ENCODE measurements at places on chromosomes 5 and 9.

DNA sequence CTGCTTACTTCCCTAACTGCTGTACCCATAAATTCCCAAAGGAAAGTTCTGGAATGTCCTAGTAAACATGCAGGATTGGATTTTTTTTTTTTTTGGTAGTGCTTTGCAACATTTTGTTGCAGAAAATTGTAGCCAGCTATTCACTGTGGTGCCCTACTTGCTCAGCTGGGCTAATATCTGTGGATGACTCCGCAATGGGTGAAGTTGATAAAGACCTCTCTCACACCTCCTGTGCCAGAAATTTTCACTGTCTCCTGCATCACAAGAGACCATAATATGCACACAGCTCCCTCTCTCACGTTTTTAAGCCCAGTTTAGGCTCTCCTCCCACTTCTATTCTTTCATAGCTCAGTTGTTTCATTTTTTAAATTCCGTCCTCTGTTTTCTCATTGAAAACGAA lies 136.5 kb upstream of the C6 start:
- DNase-seq = no peak

DNA sequence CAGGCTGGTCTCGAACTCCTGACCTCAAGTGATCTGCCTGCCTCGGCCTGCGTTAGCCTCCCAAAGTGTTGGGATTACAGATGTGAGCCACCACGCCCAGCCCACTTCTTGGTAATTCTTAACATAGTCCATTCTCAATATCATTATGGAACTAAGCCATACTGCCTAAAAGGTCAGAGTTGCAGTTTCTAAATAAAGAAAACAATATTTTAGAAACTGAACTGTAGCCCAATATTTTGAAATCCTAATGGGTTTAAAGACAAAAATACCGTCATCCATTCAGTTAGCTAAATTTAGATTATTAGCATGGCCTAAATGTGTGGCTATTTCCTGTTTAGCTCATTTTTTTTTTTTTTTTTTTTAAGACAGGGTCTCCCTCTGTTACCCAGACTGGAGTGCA lies 99.5 kb downstream of the USP20 start:
- DNase-seq = no peak

DNA sequence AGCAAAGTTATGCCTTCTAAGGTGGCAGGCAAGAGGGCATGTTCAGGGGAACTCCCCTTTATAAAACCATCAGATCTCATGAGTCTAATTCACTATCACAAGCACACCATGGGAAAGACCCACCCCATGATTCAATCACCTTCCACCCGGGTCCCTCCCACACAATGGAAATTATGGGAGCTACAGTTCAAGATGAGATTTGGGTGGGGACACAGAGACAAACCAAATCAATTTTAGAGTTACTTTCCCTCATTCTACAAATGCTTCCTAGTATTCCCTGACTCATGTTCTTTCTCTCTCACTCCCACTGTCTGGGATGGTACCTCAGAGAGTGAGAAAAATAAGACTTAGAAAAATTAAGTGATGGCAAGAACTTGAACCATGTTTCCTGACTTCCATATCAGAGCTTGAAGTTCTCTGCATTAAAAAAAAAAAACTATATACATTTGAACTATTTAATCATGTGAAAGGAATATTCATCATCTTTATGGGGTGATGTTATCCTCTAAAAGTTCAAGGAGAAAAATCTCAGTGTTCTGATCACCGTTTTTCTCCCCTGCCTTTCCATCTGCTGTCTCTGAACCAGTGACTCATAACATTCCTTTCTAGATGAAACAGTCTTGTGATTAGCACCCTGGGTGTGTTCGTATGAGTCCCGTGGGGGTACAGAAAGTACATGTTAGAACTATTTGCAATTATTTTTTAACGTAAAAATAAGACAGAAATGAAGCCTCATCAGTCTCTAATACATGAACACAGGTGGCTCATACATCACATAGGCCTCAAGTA lies 282.9 kb downstream of the SLF1 start:
- DNase-seq = peak; percentile 68

- no peak for DNase-seq
Observed at GRCh38 chr9:100759215-100759614, 181.3 kb downstream of the CAVIN4 start.

DNA sequence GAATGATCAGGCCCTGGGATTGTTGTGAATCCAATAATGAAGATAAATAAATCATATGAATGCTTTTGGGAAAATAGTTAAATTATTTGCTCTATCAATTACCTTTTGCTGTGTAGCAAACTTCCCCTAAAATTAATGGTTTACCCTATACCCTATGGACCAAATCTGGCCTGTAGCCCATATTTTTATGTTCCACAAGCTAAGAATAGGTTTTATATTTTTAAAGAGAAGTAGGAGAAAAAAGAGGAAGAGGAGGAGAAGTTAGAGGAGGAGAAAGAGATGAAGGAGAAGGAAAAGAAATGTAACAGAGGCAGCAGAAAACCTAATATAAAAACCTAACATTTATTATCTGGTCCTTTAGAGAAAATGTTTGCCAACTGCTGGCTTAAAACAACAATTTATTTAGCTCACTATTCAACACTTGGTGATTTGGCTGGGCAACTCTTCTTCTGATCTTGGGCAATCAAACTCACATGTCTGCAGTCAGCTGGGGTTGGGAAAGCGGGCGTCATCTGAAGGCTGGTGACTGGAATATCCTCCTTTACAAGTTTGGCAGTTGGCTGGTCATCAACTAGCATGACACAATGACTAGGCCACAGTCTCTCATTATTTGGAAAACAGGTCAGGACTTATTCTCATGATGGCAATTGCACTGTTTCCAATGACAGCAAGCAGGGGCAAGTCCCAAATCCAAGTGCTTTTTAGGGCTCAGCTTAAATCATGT lies 522.9 kb downstream of the RASEF start:
- no peak for DNase-seq

- no peak for DNase-seq
Observed at GRCh38 chr9:83280790-83281189, 217.8 kb upstream of the RASEF start.

- DNase-seq = no peak
Observed at GRCh38 chr5:154482528-154483449, 4.8 kb upstream of the HAND1 start.

- DNase-seq = no peak
Observed at GRCh38 chr9:27212621-27213020, 84.3 kb downstream of the EQTN start.

- DNase-seq = no peak
Observed at GRCh38 chr9:33437898-33438297, 9.5 kb downstream of the AQP3 start.

DNA sequence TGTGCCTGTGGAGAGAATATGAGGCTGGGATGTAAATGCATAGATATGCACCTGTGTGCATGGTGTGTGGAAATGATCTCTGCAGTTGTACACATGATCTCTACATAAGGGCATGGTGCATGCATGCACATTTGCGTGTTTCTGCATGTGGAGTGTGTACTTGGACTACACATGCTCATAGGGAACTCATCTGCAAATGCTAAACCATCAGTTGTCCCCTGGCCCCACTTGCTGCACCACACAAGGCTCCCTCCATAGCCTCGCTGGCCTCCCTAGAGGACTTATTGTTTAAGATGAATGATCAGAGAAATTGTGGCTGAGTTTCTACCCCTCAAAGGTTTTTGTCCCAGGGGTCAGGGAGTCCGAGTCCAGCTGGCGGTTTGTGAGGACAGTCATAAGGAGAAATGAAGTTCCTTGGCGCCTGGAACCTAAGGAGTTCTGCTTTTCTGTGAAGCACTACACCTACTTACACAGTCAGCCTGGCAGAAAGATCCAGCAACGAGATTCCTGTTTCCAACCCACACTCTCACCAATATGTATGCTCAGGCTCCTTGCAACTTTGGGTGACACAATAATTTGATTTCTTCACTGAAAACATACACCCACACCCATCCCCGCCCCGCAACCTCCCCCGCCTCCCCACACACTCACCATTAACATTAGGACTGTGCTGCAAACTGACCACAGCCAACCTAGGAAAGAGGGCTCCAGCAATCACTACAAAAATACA lies 79.9 kb upstream of the CPEB4 start:
- DNase-seq = no peak

GRCh38 chr5:891837-892393 lies 686 bp downstream of the BRD9 start:
- DNase-seq = no peak

DNA sequence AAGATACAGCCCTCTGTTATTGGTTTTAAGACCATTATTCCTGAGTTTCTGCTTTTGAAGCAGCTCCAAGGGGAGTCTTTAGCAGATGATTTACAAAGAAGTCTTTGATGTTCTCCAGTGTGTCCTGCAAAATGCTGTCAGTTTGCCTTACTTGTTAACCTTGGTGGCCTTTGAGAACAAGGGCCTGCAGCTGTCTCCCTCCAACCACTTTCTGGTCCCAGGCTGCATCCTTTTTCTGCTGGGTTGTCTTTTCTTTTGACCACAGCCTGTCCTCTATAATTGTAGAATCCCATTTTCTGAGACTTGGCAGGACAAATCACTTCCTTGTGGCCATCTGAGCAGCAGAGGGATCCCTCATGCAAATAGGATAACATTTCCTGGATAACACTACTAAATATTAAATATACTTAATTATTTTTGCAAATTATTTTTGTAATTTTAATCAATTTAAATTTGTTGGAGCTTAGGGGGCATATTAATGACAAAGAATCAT lies 281.4 kb downstream of the DMRT2 start:
- no peak for DNase-seq

DNA sequence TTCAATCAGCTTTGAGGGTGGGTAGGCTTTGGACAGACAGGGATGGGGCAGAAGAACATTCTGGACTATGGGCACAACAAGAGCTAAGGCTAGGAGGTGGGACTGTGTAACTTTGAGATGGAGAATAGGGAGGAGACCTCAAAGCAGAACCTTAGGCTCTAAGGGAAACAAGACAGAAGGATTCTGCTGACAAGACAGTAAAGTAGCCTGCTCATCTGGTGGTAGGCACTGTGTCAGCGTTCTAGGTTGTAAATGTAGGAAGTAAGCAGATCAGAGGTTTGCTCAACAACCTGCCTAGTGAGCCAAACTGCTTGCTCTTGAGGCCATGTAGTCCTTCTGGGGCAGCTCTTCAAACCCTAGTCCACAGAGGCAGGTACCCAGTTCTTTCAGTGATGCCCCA lies 15.0 kb upstream of the IL12B start:
- no peak for DNase-seq

- DNase-seq = no peak
Observed at GRCh38 chr9:130024597-130024994, 18.4 kb downstream of the FNBP1 start.

DNA sequence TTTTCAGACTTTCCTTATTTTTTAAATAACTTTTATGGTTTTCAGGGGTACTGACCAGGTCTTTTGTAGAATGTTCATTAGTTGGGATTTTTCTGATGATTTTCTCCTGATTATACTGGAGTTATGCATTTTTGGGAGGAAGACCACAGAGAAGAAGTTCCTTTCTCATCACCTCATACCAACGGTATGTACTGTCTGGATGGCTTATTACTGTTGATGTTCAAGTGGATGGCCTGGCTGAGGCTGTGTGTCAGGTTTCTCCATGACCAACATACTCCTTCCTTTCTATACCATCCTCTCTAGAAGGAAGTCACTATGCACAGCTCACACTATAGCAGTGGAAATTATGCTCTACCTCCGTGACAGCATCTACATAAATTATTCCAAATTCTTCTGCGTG lies 71.1 kb upstream of the NR3C1 start:
- DNase-seq = no peak

GRCh38 chr5:39400713-39401578 lies 23.8 kb downstream of the DAB2 start:
- DNase-seq = peak; percentile 31

- no peak for DNase-seq
Observed at GRCh38 chr9:130382636-130383349, 62.0 kb upstream of the ASS1 start.

DNA sequence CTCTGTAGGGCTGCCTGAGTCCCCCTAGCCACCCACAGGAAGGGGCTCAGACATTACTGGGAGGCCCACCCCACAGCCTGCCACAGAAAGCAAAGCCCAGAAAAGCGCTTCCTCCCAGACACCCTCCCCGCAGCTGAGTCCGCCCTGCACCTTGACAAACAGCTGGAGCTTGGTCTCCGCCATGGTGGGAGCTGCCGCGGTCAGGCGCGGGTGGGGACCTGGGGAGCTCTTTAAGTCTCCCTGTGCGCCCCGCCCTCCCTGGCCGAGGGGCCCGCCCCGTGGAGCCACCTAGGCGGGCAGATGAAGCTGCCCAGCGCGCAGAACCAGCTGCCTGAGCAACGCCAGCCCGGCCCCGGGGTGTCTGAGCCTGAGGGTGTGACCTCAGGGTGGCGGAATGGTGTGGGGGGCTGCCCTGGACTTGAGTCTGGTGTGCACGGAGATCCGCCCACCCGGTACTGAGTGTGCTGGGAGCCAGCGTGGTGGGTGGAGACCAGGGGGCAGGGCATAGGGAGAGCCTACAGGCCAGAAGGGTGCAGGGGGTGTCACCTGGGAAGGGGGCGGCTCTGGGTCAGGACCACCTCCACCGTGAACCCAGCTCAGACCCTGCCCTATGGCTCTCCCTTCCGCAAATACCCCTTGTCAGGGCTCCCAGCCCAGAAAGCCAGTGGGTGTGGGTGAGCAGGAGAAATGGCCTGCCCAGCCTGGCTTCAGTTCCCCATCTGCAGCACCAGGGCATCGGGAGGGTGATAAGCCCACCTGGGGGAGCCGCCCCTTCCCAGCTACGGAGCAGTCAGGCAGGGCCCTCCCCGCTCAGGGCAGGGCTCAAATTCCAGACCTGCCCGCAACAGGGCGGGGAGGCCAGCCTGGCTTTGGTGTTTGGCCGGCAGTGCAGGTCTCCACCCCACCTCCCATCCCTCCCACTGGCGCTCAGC lies at the start of gene CLIC3:
CLIC3 (minus strand) TSS at position 208 of the 932 bp plus-strand sequence; CDS start at position 183, 25 bp downstream.
- no peak for DNase-seq

GRCh38 chr9:115373000-115373709 lies 255.2 kb upstream of the TNC start:
- DNase-seq = peak; percentile 97

GRCh38 chr5:158626718-158627117 lies 473.0 kb downstream of the EBF1 start:
- no peak for DNase-seq

GRCh38 chr5:922436-923280 lies 30.0 kb downstream of the TRIP13 start:
- no peak for DNase-seq

GRCh38 chr9:107215381-107215780 lies 67.7 kb upstream of the RAD23B start:
- peak; percentile 45 for DNase-seq

DNA sequence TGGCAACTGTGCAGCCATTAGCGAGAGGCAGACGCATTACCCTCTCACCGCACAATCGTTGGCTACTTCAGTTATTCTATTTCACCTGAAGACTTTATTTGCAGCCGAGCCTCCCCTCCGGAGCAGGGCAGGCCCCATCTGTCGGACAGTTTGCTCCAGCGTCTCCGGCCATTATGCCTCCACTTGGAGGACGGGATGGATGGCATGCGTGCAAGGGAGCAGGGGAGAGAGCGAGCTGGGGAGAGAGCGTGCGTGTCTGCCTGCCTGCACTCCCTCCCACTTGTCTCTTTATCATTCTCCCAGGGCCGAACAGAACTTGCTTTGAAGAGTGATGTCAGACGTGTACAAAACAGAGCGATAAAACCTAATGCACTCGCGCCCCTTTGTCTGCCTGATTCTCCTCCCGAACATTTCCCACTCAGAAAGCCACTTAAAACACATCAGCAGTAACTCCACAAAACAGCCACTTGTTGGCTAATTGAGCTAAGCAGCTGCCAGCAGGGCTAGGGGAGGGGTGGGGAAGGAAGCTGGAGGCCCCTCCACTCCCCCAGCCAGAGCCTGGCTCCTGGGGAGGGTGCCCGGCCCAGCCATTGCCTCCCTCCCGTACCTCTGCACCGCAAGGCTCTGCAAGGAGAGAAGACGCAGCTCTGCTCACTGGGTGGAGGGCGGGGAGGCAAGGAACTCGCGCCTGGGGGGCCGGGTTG lies 43.4 kb upstream of the FUBP3 start:
- no peak for DNase-seq

Data from non-pigmented ciliary epithelial cell (primary cell).